NCI-H1092 treated with DMSO at 0.1 percent for 48 hours (cell line): ENCODE measurements at places on chromosomes 16 and 17.

DNA sequence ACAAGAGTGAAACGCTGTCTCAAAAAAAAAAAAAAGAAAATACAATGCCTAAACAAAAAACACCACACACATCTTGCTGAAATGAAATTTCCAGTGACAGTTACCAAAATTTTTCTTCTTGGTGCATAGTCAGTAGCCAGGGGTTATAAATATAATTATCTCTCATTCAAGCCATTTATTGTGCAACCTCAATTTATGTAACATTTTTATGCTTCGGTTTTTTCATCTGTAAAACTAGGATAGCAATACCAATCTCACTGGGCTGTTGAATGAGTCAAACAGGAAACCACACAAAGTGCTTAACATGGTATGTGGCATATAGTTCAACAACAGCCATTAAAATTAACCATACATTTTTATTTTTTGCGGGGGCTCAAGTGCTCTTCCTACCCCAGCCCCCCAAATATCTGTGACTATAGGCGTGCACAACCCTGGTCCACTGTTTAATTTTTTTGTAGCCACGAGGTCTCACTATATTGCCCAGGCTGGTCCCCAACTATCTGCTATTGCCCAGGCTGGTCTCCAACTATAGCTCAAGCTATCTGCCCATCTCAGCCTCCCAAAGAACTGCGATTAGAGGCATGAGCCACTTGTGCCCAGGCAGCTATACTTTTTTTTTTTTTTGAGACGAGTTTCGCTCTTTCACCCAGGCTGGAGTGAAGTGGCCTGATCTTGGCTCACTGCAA is 2.6 kb downstream of the COG4 start:
- no peak for DNase-seq

DNA sequence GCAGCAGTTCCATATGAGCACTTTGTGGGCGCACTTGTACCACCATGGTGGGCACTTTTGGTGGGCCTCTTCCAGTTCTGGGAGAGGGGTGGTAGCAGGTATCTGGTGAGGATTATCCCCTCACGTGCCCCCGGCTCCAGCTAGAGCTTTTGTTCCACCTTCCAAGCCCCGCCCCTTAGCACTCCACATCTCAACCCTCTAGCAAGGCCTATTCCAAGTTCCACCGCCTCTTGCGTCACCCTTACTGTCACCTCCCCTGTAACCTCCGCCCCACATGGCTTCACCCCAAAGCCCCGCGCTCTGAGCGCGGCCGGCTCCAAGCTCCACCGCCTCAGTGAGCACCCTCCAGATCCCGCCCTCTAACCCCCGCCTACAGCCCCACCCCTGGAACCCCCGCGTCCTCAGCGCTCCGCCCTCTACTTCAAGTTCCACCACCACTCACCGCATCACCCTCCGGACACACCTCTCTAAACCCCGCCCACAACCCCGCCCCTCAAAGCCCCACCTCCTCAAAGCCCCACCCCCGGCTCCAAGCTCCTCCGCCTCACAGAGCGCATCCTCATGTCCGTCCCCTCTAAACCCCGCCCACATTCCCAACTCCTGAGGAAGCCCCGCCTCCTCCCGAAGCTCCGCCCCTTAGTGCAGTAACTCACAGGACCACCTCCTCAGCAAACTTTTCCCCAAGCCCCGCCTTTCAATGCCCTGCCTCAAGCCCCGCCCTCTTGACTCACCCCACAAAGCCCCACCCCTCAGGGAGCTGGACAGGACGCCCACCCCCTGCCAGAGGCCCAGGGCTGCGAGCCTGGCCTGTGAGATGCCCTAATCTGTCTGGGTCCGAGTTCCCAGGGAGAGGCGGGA is 11.1 kb downstream of the SCN4A start:
- no peak for DNase-seq

DNA sequence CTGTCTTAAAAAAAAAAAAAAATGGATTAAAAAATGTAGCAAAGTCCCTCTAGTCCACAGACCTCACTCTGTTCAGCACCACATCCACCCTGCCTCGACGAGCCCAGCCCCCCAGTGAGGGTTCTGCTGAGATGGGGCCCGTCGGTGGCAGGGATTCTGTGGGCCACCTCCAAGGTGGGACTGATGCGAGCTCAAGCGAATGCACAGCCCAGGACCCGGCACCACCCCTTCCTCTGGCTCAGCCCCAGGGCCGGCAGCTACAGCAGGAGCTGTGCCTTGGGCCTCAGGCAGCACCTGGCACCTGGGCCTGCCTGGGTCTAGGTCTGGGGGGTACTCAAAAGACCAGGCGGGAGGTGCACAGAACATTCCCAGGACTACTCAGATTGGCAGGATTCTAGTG is 59.5 kb downstream of the ZNF778 start:
- no peak for DNase-seq

- DNase-seq: no peak
Measured at GRCh38 chr16:72220875-72221629, 49.1 kb upstream of the PMFBP1 start.
